ENCODE measurements at places on chromosomes 3 and 15. TPM values are rescaled to one million over a fixed set of nuclear protein-coding genes. Genes with fewer than 3 reads are reported as not detected.

Gene GP9
- not detected for total RNA-seq

Gene TMEM207
- not detected for total RNA-seq

Gene CAMK1
- 9.7 TPM for total RNA-seq

Gene CAPN7
- 44.0 TPM for total RNA-seq

Gene MINAR1
- 0.36 TPM for total RNA-seq

Gene DLL4
- 8.3 TPM for total RNA-seq

Gene LCTL
- total RNA-seq: not detected

Gene GREM1
- 1.2 TPM for total RNA-seq

Gene NXPE3
- total RNA-seq: 2.8 TPM

Gene MYO5C
- total RNA-seq: 9.7 TPM

Gene RPUSD3
- total RNA-seq: 57.1 TPM

Gene DCLK3
- total RNA-seq: 0.38 TPM

Gene GHSR
- total RNA-seq: not detected

Gene SAMMSON
- total RNA-seq: 0.26 TPM

Gene ESYT3
- 59.5 TPM for total RNA-seq

Gene SLC22A14
- not detected for total RNA-seq

Gene ADAMTS17
- total RNA-seq: 4.1 TPM

Gene PLCH1
- total RNA-seq: 0.61 TPM

Gene AHSG
- not detected for total RNA-seq

Gene COL6A5
- 0.04 TPM for total RNA-seq

Gene CPLX3
- 0.84 TPM for total RNA-seq
